Right cardiac atrium (tissue), 5 donors: ENCODE measurements at places on chromosomes 7 and 10.

- no peak for DNase-seq
These were observed 76.0 kb upstream of the CTTNBP2 start for GRCh38 chr7:117949232-117949631.

- DNase-seq, result no peak
These were observed 297.1 kb upstream of the NFE2L3 start for GRCh38 chr7:25854608-25855497.

DNA sequence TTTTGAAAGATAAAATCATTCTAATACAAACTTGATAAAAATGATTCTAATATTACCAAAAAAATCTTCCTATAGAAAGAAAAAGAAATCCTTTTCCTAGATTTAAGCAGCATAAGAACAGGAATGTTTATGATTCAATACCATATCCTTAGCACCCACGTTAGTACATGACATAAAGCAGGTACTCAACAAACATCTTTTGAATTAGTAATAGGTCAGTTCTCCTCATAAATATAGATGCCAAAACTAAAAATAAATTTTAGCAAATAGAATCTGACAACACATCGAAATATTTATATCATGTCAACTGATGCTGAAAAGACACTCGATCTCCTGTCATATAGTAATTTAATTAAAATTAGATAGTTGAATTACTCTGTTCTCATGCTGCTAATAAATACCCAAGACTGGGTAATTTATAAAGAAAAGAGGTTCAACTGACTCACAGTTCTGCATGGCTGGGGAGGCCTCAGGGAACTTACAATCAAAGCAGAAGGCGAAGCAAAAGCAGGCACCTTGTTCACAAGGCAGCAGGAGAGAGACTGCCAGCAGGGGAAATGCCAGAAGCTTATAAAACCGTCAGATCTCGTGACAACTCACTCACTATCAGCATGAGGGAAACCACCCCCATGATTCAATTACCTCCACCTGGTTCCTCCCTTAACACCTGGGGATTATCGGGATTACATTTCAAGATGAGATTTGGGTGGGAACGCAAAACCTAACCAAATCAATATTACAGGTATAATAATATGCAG lies 191.8 kb downstream of the HTR7 start:
- no peak for DNase-seq

DNA sequence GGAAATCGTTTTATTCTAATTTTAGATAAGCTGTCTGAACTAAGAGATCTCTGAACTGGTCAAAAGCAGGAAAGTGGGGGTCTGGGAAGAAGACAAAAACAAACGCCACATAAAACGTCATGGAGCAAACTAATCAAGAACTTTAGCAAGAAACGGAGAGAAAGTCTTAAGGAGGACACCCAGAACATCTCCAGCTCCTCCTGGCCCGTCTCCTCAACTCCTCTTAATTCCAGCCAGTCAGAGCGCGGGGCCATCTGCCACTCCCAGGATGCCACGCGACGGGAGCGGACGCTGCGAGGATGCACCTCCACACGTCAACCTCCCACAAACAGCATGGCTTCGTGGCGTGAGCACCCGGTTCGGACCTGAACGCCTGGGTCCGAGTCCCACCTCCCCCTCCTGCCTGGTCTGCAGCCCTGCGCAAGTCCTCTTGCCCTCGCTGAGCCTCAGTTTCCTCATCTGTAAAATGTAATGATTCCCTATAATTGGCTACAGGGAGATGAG lies 598 bp downstream of the MMS19 start:
- DNase-seq, result peak; percentile 84
